ENCODE measurements at places on chromosomes 1 and 21.

GRCh38 chr1:104953555-104953954 lies 1203.9 kb downstream of the AMY1C start:
- DNase-seq: no peak

DNA sequence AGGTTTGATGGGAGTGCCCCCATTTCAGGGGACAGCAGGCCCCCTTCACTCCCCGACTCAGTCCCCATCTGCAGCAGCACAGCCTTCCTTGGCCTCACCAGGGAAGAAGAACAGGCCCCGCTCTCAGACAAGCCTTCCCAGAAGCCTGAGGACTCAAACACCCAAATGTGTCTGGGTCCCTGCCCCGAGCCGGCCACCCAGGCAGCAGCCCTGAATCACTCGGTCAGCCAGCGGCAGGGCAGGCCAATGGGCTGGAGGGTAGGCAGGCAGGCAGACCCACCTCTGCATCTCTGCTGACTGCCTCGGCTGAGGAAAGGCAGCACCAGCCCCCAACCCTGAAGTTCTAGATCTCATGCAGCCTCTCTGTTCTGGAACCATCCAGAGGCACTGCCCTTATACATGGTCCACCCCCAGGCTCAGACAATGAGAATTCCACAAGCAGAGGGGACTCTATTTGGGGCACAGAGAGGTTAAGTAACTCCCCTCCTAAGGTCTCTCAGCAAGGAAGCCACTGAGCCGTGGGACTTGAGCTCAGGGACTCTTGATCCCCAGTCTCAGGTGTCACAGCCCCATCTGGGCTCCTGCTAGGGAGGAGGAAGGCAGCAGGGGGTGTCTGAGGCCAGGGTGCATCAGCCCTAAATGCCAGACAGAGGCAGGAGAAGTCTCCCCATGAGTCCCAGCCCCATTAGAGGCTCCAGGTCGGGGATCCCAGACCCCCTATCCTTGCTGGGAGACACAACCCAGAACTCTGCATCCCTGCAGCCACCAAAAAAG lies 33.2 kb upstream of the RUNX3 start:
- DNase-seq: no peak

- DNase-seq: no peak
These were observed 61.4 kb downstream of the DAB1 start for GRCh38 chr1:57362480-57362879.

GRCh38 chr1:193533853-193534252 lies 347.4 kb upstream of the B3GALT2 start:
- DNase-seq: no peak

DNA sequence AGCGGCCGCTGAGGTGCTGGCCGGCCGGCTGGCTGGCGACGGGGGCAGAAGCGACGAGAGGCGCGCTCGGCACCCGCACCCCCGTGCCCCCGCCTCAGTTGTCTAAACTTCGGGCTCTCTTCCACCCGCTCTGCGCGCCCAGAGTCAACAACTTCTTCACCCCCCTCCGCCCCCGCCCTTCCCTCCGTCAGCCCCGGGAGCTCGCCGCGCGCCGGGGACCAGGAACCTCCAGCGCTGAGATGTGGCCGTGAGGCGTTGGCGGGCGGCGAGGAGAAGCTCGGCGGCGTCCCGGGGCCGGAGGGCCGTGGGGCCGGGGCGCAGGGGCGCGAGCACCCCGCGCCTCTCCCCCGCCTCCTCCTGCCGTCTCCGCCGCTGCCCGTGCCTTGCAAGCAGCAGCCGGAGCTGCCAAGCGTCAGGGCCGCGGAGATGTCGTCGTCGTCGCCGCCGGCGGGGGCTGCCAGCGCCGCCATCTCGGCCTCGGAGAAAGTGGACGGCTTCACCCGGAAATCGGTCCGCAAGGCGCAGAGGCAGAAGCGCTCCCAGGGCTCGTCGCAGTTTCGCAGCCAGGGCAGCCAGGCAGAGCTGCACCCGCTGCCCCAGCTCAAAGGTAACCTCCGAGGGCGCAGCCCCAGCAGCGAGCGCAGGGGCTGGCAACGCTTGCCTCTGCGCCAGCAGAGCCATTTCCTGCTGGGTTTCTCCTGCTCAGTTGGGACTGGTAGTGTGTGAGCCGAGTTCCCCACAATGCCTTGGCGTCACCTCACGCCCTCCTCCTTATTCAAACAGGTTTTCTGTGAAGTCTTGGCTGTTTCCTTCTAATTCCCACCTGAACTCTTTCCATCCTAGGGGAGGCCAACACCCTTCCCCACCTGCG lies 710 bp downstream of the PPP2R5A start:
- DNase-seq: peak; percentile 64

GRCh38 chr1:189693140-189693539 lies 784.5 kb downstream of the BRINP3 start:
- no peak for DNase-seq

GRCh38 chr21:33401630-33401992 lies 1.6 kb upstream of the IFNGR2 start:
- DNase-seq: no peak

DNA sequence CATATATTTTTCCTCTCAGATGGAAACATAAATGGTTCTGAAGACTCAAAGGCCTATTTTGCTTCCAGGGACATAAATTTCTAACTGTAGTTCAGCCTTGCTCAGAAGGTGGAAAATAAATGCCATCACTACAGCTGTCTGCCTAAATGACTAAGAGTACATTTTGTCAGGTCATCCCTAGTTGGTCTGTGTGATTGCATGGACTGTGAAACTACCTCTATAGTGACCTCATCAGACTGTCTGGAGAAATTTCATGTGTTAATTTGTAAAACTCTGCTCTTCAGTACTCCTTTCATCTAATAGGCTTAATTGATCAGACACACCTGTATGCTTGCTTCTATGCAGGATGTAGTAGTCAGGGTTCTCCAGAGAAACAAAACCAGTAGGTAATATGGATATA lies 886.9 kb downstream of the AMY1C start:
- DNase-seq: no peak

DNA sequence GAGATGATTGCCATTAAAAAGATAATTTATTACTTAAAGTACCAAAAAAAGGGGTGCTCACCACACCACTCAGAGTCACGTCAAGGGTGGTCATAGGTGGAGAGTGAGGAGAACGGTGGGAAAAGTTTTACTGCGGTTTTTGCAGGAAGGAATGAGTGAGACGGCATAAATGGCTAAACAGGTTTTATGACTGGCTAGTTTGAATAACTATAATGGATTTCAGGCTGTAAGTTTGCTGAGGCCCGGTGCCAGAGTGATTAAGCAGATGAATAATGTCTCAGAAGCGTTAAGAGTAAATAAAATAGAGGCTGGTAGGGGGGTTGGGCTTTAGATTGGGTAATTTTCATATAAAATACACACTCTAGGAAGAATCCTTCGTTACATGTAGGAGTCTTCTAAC lies 1337.8 kb downstream of the AMY1C start:
- DNase-seq: no peak

DNA sequence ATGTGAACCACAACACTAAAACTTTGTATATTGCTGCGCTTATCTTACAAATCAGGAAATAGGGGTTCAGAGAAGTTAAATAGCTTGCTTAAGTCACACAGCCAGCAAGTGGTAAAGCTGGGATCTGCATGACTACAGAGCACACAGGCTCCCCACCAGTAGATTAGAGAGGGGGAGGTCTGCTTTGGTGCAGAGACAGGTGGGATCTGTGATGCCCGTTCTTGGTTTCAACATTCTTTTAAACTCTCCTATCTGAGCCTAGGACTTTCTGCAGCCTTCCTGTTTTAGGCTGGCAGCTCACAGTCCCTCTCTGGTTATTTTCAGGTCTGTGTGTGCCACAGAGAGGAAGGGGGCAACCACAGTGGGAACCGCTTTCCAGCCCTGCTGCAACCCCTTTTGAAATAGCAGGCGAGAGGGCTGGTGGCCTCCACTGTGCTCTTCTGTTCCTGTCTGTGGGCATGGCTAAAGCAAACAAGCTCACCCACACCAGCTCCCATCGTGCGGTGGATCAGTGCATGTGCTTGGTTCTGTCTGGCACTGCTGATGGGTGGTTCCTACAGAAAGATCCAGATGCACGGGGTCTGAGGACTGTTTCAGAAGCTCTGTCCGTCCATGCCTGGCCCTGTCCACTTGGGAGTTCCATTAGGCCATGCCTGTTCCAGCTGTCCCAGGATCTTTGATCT lies 1.7 kb upstream of the IL6R start:
- no peak for DNase-seq

GRCh38 chr1:86646256-86646655 lies 58.1 kb upstream of the SH3GLB1 start:
- DNase-seq: no peak

- DNase-seq: no peak
These were observed 418 bp downstream of the DDX20 start for GRCh38 chr1:111756124-111756513.

GRCh38 chr21:41987310-41987709 lies 22.9 kb downstream of the ZBTB21 start:
- DNase-seq: no peak

DNA sequence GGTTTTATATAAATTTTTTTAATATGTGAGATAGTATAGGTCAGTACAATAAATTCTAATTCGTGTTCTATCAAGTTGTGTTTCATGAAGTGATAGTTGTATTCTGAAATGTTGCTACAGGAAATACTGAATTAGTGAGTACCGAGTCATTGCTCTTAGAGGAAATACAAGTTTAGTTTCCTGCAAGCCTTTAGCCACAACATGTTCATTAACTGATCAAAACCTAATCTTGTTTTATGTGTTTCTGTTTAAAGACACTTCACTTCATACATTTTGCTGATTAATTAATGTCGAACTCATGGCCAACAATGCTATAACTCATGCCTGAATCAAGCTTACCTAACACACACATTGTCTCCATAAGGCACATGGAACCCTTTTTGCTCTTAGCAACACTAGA lies 43.6 kb downstream of the LRRC7 start:
- DNase-seq: no peak

DNA sequence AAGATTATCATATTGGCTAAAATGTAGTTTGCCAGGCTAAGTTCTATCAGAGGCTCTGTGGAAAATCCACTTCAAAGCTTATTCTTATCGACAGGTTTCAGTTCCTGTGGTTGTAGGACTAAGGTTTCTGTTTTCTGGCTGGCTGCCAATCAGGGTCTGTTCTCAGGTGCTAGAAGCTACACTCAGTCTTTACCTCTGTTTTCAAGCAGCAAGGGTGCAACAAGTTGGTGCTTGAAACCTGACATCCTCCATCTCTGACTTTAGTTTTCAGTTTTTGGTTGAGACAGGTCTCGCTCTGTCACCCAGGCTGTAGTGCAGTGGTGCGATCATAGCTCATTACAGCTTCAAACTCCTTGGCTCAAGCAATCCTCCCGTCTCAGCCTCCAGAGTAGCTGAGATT lies 15.3 kb upstream of the TMCO2 start:
- peak; percentile 49 for DNase-seq

DNA sequence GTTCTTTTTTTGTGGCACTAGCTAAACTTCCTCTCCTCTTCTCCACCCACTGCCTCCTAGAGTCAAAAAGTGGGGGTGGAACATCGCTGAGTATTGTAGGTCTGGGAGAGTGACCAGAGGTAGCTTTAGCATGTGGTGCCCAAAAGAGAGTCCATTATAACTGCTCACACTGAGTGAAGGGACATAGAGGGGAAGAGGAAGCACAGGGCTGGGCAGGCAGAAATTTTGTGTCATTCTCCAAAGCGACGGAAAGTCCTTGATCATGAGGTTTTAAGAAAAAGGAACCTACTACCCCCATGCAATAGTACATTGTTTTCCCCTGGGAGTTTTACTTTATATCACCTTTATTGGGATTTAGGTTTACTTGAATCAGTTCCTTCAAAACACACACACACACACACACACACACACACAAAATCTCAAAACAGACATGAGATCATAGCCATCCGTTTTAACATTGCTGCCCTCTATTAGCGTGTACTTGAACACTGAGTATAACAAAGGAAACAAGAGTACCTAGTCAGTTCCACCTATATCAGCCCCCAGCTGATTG lies 4.1 kb downstream of the CD84 start:
- DNase-seq: no peak

GRCh38 chr1:49971088-49971487 lies 52.7 kb downstream of the AGBL4 start:
- DNase-seq: no peak

- DNase-seq: no peak
These were observed 10.5 kb downstream of the KCNJ15 start for GRCh38 chr21:38267136-38267755.

GRCh38 chr1:153543736-153544135 lies 1.9 kb downstream of the S100A4 start:
- DNase-seq: no peak

DNA sequence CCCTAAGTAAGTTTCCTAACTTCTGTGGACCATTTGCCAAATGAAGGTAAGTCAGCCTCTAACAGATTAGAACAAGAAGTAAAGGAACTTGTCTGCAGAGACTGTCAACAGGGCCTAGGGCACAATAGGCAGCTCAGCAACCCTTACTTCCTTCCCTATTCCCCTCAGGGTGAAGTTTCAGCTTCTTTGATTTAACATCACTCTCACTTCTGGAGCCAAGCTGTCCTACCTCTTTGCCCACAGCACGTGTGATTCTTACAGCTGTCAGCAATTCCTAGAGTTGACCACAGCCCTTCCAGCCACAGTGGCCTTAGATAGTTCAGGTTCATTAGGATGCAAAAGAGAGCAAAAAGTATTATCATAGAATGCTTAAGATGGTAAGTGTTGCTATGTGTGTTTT lies 7.6 kb upstream of the EIF4G3 start:
- DNase-seq: no peak

DNA sequence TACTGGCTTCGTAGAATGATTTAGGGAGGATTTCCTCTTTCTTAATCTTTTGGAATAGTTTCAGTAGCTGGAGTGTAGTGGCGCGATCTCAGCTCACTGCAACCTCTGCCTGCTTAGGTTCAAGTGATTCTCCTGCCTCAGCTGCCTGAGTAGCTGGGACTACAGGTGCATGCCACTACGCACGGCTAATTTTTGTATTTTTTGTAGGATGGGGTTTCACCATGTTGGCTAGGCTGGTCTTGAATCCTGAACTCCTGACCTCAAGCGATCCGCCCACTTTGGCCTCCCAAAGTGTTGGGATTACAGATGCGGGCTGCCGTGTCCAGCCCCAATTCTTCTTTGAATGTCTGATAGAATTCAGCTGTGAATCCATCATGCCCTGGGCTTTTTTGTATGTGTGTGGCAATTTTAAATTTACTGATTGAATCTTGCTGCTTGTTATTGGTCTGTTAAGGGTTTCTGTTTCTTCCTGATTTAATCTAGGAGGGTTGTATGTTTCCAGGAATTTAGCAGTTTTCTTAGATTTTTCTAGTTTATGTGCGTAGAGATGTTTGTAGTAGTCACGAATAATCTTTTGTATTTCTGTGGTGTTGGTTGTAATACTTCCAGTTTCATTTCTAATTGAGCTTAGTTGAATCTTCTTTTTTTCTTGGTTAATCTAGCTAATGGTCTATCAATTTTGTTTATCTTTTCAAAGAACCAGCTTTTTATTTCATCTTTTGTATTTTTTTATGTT lies 15.3 kb downstream of the MAN1C1 start:
- DNase-seq: no peak

All from activated T-cell treated with anti-CD3 and anti-CD28 coated beads for 48 hours (primary cell).